ENCODE measurements at places on chromosomes 16 and 17.

DNA sequence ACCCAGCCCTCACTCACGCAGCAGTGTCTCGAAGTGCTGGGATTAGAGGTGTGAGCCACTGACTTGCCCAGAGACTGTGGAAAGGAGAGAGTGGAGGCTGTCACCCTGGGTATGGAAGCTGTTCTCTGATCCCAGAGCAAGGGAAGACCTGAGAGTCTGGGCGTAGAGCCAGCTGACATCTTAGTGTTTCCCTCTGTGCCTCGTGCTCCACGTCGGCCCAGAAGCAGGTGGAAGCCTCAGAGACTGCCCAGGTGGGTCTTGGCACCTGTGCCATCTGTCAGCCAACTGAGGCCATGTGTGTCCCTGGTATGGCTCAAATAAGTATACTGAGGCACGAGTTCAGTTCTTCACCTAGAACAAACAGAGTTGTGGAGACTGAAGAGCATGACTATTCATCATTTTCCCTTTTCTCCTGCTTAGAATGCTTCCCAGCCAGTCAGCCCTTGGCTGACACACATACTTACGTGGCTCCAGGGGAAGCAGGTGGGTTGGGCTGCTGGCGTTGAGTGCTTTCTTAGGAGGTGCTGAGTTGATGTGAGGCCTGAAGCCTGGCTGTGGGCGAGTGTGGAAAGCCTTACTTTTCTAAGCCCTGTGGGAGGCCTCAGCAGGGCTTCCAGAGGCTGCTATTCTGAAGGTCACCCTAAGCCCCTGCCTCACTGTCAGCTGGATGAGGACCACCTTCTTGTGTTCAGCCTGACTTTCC lies 8.1 kb downstream of the CTRL start:
- DNase-seq = no peak

DNA sequence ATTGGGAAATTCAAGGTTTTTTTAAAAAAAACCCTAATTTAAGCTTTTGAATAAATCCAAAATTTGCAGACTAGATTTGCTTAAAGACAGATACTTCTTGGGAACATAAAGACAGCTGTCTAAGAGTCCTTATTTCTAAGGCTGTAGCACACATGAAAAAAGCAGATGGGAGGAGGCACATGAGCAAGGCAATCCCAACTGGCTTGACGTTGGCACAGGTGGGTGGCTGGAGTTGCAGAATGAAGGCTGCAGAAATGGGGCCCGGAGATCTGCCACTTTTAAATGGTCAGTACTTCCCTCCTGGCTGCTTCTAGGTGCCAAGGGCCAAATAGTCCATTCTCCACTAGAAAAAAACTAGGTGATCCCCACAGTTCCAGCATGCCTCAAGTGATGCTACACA lies 4.4 kb downstream of the KIAA0753 start:
- no peak for DNase-seq

- DNase-seq = no peak
Measured at GRCh38 chr17:65712383-65713267, 151.2 kb upstream of the AXIN2 start.

- peak; percentile 25 for DNase-seq
Measured at GRCh38 chr17:36148559-36149295, 27.7 kb downstream of the TBC1D3B start.

DNA sequence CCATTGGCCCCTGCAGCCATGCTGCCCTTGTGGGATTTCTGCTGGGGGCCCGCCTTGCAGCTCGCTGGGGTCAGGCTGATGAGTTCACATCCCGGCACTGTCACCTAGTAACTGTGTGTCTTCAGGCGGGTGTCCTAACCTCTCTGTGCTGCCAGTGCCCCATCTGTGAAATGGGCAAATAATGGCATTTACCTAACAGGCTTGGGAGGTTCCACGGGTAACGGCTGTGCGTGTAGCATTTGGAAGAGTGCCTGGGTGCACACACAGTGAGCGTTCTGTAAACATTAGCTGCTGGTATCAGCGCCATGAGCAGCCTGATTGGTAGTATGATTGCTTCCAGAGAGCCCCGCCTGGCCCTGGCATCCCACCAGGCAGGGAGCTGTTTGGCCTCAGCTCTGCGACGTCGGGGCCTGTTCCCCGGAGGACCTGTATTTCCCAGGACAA lies 167.3 kb upstream of the GSE1 start:
- DNase-seq = no peak

GRCh38 chr17:3977387-3977786 lies 13.2 kb upstream of the ATP2A3 start:
- DNase-seq = no peak

- DNase-seq = peak; percentile 33
Measured at GRCh38 chr16:81873843-81874752, 95.0 kb downstream of the PLCG2 start.

DNA sequence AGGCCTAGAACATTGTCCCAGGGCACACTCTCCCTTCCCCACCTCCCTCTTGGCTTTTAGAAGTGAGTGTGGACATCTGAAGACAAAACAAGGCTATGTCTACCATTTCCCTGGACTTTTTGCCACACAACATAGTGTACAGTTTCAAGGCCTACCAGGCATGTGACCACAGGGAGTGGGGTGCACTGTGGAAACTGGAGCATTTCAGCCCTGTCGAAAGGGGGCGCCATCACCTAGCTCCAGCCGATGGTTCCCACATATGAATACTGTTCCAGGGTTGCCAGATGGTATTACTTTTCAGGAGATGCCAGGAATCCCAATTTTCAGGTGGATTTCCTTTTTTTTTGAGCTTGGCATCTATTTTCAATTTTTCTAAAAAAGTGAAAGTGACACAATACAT lies 140.7 kb downstream of the KATNIP start:
- DNase-seq = no peak

DNA sequence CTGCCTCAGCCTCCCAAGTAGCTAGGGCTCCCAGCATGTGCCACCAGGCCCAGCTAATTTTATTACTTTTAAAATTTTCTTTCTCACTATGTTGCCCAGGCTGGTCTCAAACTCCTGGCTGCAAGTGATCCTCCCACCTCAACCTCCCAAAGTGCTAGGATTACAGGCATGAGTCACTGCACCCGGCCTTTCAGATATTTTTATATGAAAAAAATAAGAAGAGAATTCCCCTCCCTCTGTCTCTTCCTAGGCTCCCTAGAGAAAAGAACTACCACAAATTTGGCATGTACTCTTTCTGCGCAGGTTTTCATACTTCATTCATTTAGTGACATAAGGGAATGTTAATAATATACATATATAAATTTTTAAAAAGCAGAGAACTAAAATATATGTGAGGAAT lies 21.7 kb upstream of the SMURF2 start:
- DNase-seq = no peak

DNA sequence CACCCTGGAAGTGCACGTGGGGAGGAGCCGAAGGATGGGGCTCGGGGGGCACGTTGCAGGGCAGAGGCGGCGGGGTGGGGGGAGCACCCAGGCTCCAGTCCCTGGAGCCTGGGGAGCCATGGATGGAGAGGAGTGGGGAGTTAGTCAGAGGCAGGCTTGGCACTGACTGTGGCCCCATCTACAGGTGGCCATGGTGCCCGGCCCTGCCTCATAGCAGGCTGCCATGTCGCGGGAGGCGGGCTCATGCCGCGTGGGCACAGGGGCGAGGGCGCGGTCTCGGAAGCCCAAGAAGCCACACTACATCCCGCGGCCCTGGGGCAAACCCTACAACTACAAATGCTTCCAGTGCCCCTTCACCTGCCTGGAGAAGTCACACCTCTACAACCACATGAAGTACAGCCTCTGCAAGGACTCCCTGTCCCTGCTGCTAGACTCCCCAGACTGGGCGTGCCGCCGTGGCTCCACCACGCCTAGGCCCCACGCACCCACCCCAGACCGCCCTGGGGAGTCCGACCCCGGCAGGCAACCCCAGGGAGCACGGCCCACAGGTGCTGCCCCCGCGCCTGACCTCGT lies 3.0 kb downstream of the PRR35 start:
- DNase-seq = no peak

All from T-helper 17 cell (primary cell).